Stimulated activated CD4-positive, alpha-beta T cell treated with anti-CD3 and anti-CD28 coated beads, TNF-alpha, amount 100 ng/mL, for 24 hours (primary cell): ENCODE measurements at places on chromosomes 1 and 21.
A peak's percentile ranks its signal among the peaks of the same experiment; 100 is the strongest.

DNA sequence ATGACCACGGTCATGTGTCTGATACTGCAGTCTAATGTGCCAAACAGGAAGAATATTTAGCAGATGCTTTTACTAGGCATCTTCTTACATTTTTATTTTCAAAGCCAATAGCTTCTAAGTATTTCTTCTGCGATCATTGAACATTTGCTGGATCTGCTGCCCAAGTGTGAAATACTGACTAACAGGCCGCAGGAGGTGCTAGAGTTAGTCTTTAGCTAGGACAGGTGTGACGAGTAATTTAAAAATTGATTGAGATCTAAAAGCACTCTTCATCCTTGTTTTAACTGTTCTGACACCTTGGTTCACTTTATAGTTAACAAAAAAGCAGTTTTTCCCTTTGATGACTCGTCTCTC, 748 bp upstream of the FAM78B start:
- no peak for DNase-seq

GRCh38 chr1:189775343-189775742, 702.3 kb downstream of the BRINP3 start:
- DNase-seq, result no peak

- DNase-seq, result no peak
Measured at GRCh38 chr1:156372265-156372586, 3.2 kb downstream of the RHBG start.

DNA sequence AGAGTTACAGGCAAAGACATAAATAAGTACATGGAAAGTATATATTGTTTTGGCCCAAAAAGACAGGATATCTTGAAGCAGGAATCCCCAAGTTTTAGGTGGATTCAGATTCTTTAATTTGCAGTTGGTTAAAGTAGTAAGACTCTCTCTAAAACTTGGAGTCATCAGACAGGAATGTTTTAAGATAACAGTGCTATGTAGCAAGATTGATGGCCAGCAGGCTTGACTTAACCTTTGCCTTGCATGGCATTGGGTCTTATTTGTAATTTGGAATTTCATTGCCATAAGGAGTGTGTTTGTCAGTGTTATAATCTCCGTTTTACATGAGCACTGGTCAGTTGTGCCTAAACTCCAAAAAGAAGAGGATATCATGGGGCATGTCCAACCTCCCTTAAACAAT, 727.6 kb upstream of the CHRM3 start:
- no peak for DNase-seq

GRCh38 chr1:226181996-226182714, 4.4 kb downstream of the ACBD3 start:
- no peak for DNase-seq

- DNase-seq, result no peak
Measured at GRCh38 chr1:155126556-155127104, 1.0 kb upstream of the EFNA1 start.

DNA sequence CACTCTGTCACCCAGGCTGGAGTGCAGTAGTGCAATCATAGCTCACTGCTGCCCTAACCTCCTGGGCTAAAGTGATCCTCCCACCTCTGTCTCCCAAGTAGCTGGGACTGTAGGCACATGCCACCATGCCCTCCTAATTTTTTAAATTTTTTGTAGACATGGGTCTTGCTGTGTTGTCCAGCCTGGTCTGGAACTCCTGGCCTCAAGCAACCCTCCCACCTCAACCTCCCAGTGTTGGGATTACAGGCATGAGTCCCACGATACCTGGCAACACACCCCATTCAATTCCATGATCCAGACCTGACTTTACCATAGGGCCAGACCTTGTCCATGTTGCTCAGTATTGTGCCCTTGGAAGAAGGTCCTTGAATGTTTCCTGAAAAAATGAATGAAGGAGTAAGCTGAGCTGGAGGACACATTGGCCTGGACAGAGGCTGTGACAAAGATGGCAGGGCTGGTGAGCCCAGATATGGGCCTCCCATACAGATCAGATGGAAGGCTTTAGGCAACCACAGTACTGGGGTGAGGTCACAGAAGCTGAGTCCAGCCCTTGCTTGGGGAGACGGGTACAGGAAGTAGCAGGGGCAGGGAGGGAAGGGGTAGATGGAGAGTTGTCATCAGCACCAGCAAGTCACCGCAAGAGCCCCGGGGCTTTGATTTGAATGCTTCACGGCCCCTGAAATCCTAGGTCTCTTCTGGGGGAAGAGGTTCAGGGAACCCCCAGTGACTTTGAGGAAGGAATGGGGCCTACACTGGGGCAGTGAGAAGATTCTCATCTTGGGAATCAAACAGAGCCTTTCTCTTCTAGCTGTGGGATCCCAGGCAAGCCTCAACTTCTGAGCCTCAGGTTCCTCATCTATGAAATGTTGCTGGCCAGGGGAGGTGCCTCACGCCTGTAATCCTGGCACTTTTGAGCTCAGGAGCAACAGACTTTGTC, 40.1 kb upstream of the DMBX1 start:
- DNase-seq, result no peak

DNA sequence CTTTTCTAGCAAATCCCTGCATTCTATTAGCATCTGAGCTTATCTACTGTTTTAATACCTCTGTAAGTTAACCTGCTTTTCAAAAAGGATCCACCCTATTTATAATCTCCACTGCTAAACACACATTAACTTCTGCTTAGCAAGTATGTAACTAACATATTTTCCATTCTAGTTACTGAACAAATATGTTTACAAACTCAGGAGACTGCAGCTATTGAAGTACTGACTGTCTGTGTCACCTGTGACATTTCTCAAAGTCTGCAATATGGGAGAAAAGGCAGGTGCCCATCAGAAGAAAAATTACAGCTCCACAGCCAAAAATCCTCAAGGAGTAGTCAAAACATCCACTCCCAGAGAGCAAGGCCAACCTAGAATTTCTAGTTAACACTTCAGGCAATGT, 88.3 kb downstream of the JAK1 start:
- no peak for DNase-seq

GRCh38 chr21:35026617-35027562, 22.2 kb downstream of the RUNX1 start:
- peak; percentile 78 for DNase-seq

DNA sequence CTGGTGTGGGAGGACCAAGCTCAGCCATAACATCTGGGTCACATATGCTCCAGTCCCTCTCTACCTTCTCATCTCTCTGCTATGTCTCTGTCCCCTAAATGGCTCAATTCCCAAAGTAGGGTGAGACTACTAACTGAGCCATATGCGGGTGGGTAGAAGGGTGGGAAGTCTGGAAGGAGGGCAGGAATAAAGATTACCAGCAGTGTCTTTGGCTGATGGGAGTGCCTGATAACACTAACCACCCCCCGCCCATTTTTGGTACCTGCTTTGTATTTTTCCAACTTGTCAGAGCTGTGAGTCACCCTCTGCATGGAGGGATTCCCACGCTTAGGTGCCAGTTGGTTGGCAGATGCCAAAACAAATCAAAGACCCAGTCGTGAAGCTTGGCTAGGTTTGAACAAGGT, 14.9 kb upstream of the SSBP3 start:
- DNase-seq, result no peak

GRCh38 chr1:167499664-167500101, 18.6 kb downstream of the CD247 start:
- no peak for DNase-seq

GRCh38 chr1:72433591-72433990, 151.3 kb upstream of the NEGR1 start:
- no peak for DNase-seq

DNA sequence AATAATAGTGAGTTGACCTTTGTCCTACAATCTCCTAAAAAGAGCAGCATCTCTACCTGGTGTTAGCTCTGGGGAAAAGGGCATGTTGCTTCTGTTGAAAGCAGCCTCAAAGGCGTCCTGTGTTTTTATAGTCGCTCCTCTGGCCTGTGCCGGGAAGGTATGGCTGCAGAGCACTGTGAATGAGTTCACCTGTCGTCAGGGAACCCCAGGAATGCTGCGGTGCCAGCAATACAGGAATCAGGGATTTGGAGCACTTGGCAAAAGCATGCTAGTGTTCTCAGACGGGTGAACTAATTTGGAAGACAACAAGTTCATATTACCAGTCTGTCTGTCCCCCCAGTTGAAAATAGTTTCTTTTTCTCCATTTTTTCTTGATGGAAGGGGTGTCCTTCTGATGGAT, 60.3 kb upstream of the PGD start:
- no peak for DNase-seq

DNA sequence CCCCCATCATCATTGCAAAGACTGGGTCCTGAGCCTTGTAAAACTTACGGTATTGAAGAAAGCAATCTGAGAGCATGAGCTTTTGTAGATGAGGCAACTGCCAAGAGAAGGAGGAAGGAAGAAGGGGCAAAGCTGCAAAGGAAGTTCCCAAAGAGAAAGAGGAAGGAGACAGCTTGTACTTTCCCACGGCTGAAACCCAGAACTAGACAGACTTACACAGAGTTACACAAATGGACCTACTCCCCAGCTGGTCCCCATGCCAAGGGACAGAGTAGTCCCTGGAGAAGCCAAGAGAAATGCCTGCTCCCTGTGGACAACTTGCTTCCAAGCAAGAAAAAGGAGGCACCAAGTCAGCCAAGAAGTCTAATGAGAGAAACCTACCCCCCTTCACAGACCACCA, 22.6 kb downstream of the SLC5A9 start:
- DNase-seq, result no peak

- DNase-seq, result no peak
Measured at GRCh38 chr1:66035616-66036245, 243.0 kb downstream of the PDE4B start.

DNA sequence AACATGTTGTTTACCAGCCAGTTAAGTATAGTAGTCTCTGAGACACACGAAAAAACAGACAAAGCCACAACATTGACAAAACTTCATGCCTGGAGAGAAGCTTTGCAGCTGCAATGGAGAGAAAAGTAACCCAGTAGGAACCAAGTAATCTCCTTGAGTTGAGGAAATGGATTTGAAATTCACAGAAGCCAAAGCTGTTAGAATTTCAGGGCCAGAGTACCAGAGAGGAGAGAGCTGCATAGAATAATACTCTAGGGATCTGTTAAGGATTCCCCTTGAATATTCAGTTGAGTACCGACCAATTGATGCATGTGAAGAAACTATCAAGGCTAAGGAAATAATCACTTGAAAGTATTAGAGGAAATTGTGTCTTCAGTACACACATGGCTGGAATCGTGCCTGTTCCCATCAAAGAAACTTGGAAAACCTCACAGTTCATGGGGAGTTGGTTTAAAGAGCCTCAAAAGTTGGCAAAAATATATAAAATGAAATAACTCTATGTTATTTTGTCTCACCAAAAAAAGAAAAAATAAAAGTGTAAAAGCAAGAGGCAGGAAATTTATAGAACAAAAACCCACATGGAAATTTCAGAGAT, 324.0 kb upstream of the NEGR1 start:
- no peak for DNase-seq

DNA sequence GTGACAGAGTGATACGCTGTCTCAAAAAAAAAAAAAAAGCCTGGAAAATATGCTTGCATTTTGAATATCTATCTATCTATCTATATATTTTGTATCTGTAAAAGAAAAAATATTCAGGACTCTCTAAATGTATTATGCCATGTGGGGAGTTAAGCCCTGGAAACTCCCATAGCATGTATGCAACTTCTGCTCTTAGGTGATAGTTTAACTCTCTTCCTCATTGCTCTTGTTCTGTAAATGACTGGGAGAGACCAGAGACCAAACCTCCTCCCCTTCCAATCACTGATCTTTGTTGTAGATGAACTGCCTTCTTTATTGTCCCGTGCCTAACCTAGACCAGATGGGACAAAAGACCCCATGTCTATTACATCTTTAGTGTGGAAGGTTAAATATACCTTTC, 37.6 kb upstream of the CAMTA1 start:
- DNase-seq, result no peak

GRCh38 chr1:27773826-27774445, 917 bp downstream of the STX12 start:
- DNase-seq, result no peak

DNA sequence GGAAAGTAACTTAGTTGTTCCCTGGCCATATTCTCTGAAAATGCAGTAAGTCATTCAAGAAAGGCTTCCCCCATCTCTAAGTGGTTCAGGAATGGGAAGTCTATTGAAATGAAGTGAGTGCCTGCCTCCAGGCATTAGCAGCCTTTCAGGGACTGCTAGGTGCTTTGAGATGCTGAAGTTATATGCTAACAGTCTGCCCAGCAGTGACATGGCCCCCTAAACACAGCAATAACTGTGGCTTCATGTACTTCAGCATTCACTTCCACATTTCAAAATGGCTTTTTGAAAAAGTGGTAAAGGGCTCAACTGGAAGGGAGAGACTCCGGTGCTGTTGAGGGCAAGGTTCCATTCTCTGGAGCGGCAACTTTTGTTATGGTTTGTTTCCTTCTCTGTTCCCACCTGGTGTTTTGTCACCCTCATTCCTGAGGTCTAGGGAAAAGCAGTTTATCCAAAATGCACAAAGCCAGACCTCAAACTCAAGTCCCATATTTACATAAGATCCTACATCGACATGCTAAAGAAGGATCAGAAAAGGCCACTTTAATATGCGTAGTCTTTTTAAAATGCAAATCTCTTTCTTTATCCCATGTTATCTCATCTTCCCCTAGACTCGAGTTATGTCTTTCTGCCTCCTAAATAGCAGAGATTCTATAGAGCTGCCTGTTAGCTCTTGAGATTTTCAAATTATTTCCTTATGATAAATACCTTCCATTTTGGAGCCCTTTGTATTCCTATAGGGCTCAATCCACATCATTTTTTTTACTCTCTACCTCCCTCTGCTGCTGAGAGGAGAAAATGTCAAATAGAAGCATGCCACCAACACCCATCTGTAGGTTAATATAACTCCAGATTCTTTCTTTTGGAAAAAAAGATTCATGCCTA, 34.2 kb upstream of the LRRC8C start:
- no peak for DNase-seq

DNA sequence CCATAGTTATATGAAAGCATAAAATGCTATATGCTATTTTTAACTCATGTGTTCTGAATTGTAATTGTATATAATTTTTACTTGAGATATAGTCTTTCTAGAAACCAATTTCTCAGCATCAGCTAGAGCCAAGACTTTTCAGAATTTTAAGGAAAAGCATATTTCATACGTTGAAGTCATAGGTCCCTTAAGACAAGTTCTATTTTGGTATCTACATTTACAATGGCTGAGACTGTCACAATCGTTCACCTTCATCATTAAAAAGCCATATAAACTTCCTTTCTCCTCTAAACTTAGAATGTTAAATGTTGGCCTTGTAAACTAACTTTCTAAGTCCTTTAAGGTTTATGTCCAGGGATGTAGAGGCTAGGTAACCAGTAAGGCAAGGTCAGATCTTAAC, 104.1 kb downstream of the LRRC40 start:
- DNase-seq, result no peak

DNA sequence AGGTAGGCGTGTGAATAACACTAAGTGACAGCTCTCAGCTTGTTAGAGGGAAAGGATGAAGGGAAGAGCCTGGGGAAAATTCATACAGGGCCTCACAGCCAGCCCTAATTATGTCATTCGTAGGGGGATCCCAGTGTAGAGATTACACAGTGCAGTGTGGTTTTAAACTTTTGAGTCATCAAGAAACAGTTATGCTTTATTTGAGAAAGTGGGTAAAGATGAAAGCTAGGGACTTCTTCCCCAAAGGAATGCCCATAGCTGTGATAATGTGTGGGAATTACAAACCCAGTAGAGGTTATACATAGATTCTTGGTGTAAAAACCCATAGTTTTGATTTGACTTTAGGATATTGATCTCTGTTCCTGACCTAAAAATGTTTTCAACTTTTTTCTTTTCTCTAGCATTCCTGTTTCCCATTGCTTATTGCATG, 1.9 kb downstream of the TTF2 start:
- peak; percentile 22 for DNase-seq

- DNase-seq, result no peak
Measured at GRCh38 chr1:31689854-31690253, 14.0 kb downstream of the COL16A1 start.

- no peak for DNase-seq
Measured at GRCh38 chr1:90591355-90591969, 125.6 kb downstream of the BARHL2 start.

- no peak for DNase-seq
Measured at GRCh38 chr1:85379203-85380136, 85.5 kb downstream of the DDAH1 start.
